ENCODE measurements at places on chromosomes 3 and 15.

DNA sequence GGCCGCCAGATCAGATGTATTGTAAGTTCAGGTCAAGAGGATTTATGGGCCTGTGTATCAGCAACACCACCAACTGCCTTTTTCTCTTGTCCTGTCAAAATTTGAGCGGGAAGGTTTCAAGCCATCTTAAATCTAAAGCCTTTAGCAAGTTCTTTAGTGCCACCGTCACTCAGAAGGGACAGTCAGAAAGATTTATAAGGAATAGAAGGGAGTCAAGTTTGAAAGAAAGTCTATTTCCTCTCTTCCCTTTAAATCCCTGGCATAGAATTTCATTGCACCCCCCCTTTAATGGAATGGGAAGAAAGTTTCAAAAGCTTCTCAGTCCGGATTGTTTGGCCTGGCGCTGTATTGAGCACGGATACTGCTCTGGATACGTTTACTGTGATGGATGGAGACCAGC, 359.4 kb downstream of the FEZF2 start:
- DNase-seq: no peak

DNA sequence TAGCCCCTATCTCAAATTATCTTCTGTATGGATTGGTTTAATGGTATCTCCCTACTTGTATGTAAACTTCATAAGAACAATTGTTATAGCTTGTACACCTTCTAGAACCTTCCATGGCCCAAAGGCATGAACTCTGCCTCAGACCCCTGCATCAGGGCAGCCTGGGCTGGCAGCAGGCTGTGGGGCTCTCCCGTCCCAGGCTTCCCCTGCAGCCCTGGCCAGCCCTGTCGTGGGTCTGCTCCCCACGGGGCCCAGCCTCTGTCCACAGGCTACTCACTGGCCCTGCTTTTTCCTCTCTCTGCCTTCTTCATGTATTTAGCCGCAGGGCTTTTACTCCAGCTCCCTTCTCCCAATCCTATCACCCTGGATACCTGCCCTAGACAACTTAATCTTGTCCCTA, 4.4 kb downstream of the SCN5A start:
- DNase-seq: no peak

DNA sequence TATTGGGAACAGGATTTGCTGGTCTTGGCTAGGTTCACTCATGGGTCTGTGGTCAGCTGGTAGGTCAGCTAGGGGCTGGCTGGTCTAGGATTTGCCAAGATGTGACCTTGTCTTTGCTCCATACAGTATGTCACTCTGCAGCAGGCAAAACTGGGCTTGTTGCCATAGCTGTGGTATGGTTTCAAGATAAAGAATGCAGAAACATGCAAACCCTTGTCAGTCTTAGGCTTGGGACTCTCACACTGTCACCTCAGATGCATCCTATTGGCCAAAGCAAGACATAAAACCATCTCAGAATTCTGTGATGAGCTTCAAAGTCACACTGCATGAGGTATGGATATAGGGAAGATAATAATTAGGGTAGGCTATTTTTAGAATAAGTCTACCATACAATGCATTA, 66.6 kb upstream of the TBC1D5 start:
- DNase-seq: no peak

GRCh38 chr3:194592798-194593752, 40.1 kb downstream of the TMEM44 start:
- peak; percentile 99 for DNase-seq

- DNase-seq: no peak
Observed at GRCh38 chr15:66661432-66662096, 40.5 kb upstream of the SMAD6 start.

DNA sequence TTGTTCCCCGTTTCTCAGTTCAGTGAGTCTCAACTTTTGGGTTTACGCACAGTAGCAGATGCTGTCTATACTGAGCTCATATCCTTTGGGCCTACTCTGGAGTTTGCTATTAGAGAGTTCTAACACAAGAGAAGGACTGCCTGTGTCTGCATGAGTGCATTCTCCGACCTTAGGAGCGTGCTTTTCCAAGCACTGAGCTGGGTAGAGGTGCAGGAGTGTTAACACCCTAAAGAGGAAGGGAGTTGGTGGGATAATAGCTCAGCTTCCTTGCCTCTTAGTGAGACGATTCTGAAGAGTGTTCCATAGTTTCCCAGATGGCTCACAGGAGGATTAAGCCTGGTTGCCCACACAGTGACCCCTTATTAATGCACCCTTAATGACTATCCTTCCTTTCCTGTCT, 6.9 kb upstream of the OXSR1 start:
- no peak for DNase-seq
